Activated B cell treated with CpG ODN at 0.5 μM for 24 hours (primary cell): ENCODE measurements at places on chromosomes 3 and 15. TPM values are rescaled to one million over a fixed set of nuclear protein-coding genes. Genes with fewer than 3 reads are reported as not detected.
A peak's percentile ranks its signal among the peaks of the same experiment; 100 is the strongest.

DNA sequence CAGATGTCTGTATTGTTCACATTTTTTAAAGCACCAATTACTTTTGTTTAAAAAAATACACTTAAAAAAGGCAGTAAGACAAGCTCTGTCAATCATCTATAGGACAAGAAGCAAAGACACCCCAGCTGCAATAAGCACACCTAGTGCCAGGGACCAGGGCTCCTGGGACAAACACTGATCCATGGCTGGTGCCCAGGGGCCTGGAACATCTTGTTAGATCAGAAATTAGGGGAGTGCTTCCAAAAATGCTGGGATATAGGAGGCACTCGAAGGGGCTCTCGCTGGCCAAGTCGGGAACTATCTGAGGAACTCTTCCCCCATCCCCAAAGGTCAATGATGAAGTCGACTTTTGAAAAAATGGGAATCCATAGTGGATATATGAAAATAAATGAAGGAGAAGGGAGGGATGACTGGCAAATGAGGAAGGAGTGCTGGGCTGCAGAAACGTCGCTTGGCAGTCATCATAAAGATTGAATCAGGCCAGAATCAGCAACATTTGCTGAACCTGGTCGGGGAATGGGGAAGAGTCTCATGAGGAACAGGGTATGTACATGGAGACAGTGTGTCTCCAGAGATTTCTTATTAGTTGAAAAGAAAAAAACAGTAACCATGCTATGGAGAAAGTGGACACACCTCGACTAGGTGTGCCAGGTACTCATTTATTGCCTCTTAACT lies 28.5 kb downstream of the TSPAN3 start:
- no peak for DNase-seq

RBP2 gene
- not detected in 2 replicates for total RNA-seq

CHRM5 gene
- total RNA-seq: not detected in 2 replicates

- no peak for DNase-seq
These were observed 95.1 kb upstream of the TNFAIP8L3 start for GRCh38 chr15:51189669-51190385.

EPHB1 gene
- total RNA-seq: 2.8 and 3.8 TPM in 2 replicates

- DNase-seq: no peak
These were observed 50.0 kb upstream of the RASGRP1 start for GRCh38 chr15:38614621-38615020.

DNA sequence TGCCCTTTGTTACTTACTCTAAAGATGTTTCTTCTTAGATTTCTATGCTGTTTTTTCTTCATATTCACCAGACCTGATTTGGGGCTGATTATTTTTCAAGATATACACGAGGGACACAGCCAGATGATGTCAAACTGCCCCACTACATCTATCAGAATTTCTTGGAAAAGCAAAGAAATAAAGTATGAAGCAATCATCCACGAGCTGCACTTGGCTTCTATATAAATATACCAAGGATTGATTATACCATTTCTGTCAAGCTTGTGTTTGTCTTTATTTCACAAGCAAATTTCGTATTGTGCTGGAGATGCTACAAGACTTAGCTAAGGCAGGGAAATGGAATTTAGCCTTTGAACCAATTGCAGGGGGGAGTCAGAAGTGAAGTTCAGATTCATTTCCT lies 715.1 kb upstream of the NR2F2 start:
- no peak for DNase-seq

TAGLN3 gene
- not detected in 2 replicates for total RNA-seq

- no peak for DNase-seq
These were observed 2.8 kb upstream of the THSD4 start for GRCh38 chr15:71112429-71112828.

PRTG gene
- not detected in 2 replicates for total RNA-seq

- no peak for DNase-seq
These were observed 9.4 kb upstream of the MED12L start for GRCh38 chr3:151075869-151076562.

DNA sequence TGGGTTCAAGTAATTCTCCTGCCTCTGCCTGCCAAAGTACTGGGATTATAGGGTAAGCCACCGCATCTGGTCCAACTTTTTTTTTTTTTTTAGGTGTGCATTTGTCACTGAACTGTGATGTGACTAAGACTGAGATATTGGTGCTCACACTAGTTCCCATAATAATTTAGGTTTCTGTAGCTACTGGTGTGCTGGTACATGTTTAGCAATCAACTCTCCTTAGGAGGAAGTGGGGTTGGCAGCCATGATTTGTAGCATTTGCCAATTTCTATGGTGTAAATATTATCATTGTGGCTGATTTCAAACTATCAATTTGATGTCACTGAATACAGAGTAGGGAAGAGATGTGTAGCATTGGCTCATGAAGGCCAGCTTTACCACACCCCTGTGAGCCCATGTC lies 372.7 kb downstream of the EDEM1 start:
- no peak for DNase-seq

NOX5 gene
- 0.05 and 0.09 TPM in 2 replicates for total RNA-seq

PDCD7 gene
- total RNA-seq: 29.3 and 30.7 TPM in 2 replicates

GRCh38 chr3:122104515-122105194 lies 49.5 kb downstream of the CD86 start:
- no peak for DNase-seq

DNA sequence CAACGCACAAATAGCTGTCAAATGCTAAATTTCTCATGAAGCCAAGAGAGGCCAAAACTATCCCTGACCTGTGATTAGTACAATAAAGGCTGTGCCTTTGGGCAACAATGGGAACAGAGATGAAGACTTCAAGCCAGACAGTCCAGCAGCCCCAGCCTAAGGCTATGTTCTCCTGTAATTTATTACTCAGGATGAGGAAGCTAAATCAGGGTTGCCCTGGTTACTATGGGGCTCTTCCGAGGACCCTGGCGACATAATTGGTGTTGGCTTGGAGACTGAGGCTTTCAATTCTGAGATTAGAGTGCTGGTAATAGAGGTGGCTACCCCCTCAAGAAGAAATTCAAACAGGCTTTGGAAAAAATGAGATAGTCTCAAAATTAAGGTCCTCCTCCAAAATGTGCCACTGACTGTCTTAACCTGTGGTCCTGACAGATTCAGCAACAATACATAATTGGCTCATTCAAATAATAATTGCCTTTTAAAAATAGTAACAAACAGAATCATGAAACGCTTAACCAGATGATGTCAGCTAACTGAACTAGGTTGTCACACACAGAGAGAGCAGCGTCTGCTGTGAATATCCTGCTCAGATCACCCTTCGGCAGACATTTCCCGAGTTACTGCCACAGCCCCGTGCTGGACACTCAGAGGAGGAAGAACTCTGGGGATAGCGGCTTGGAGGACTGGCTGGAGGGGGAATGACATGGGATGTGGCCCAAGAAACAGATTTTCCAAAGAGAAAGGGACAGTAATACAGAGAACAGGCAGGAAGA lies 43.0 kb downstream of the NSMCE3 start:
- no peak for DNase-seq

DNA sequence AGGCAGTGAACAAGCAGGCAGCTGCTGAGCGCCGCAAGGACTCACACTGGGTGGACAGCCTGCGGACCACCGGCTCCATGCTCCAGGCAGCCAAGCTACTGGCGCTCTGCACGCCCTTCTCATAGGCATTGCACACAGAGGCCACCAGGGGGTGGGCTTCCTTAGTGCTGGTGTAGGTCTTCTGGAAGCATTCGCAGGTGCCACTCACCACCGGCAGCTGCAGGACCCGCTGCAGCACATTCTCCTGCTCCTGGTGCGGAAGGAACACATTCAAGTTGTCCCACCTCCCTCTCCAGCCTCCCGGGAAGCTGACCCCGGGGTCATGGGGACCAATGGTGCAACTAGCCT lies 6.0 kb downstream of the PLIN1 start:
- DNase-seq: no peak

DNA sequence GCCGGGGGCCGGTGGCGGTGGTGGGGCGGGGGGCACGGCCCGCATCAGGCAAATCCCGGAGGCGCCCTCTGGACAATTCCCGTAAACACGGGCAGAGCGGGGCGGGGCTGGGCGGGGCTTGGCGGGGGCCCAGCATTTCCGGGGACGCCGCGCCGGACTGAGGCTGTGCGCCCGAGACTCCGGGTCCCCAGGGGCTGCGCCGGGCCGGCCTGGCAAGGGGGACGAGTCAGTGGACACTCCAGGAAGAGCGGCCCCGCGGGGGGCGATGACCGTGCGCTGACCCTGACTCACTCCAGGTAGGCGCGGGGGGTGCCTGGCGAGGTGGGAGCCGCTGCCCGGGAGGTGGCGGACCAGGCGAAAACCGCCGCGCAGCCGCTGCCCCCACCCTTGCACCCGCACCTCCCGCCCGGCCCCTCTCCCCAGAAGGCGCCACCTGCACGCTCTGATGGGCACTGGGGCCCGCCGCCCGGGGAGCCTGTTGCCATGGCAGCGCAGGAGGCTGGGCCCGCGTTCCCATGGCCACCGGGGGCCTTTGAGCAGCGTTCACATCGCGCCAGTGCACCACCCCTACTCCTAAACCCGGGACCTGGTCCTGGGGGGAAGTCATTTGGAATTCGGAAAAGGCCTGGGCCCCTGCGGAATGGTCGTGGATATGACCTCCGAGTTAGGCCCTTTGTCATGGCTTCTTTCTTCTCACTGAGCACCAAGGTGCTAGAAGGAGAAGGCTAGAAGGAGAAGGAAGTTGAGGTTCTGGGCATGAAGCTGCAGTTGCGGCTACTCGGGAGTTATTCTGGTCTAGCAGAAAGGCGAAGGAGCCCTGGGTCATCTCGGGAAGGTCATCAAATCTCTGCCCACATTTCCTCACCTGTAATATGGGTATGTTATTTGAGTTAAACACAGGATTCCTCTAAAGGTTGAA lies 16.1 kb upstream of the SEMA4B start:
- peak; percentile 77 for DNase-seq

GRCh38 chr3:14286887-14287500 lies 108.4 kb downstream of the LSM3 start:
- no peak for DNase-seq

GRCh38 chr3:107574650-107575049 lies 51.9 kb downstream of the BBX start:
- DNase-seq: no peak

DNA sequence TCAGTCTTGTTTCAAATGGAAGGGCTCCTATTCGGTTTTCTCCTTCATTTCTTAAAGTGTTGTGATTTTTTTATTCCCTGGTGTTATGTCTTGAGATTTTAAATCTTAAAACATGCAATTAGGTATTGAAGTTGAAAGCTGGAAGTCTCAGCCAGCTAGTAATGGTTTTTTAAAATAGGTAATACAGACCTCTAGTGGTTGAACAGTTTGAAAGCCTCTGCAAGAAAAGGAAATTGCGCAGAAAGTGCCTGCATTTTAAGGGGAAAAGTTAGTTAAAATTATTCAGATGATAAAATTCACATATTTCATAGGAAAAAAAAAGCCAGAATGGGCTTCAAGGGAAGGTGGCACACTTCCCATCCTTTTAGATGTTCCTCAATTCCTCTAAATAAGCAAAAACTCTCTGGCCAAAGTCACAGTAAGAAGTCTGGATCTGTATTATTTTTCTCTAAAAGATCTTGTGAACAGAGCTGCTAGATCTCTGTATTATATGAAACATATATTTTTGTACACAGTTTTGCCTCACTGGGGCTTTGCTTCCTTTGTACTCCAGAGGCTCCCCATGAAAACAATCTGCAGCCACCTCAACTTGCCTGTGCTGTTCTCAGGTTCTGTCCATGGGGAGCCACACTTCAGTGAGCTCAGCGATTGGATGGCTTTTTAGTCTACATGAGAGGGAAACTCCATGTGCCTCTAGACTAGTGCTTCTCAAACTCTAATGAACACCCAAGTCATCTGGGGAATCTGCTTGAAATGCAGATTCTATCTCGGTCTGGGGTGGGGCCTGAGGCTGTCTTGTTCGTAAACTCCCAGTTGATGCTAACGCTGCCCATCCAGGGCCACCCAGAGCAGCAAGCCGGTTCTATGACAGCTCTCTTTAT lies 21.5 kb downstream of the AGTR1 start:
- no peak for DNase-seq

DNA sequence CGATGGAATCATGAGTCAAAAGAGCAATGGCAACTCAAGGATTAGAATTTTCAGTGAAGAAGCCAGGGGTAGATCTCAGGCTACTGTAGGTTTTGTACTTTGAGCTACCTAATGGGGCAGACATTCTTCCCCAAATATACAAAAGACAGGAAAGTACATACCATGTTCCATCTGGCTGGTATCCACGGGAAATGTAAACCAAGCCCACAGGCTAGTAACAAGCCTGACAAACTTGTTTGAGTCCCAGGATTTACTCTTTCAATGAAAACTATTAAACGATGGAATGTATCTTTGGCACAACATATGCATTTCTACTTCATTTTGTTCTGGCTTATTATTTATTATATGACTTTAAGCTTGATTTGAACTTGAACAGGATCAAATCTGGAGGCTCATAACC lies 44.2 kb upstream of the GOLIM4 start:
- no peak for DNase-seq

GRCh38 chr3:158463556-158463955 lies 107.4 kb upstream of the MLF1 start:
- no peak for DNase-seq

DNA sequence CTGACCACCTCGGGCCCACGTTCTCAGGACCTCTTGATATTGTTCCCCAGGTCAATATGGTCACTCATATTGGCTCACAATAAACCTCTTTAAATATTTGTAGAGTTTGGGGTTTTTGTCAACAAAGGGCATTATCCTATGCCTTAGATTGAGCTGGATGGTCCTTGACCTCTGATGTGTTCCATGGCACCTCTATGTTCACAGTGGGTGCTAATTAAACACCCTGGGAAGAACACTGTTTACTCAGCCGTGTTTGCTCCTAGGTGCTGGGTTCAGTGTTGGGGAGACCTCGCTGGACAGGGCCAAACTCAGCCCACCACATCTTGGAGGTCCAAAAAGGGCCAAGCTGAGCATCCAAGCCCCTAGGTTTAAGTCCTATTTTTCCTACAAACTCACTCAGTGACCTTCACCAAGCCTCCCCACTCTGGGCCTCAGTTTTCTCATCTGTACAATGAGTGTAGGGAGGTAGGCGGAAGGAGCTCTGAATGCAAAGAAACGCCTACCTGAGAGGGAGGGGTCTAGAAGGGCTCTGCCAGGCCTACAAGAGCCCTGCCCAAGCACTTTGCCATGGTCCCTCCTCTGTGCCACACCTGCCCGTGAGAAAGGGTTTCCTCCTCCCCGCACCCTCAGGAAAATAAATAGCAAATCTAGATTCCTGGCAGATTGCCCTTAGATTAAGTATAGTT lies 7.2 kb downstream of the FAM174B start:
- DNase-seq: no peak

LSMEM2 gene
- total RNA-seq: not detected in 2 replicates

- DNase-seq: no peak
These were observed 17.6 kb downstream of the RSL24D1 start for GRCh38 chr15:55179141-55179540.

- no peak for DNase-seq
These were observed 249.3 kb upstream of the FEZF2 start for GRCh38 chr3:62622553-62623174.

EXD1 gene
- total RNA-seq: not detected in 2 replicates

CAMK2N2 gene
- not detected in 2 replicates for total RNA-seq
